Stimulated activated CD8-positive, alpha-beta memory T cell treated with anti-CD3 and anti-CD28 coated beads, Interleukin-7, amount 100 ng/mL, for 48 hours (primary cell): ENCODE measurements at places on chromosomes 16 and 17.

DNA sequence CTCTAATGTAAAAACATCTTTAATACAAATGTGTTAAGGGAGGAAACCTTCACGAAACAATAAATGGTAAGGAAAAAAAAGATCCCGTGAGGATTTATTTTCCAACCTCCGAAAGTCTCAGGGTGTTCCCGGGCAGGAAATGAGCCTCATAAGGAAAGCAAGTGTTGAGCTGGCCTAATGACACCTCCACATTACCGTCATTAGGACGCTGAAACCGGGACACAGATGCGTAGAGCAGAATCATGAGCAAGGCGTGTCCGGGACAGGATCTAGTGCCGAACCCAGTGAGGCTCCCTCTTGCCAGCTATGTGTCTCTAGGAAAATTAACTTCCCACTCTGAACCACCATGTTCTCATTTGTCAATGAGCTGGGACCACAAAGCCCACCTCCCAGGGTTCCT is 22.7 kb upstream of the CYTH1 start:
- DNase-seq: no peak

- no peak for DNase-seq
These were observed 532 bp downstream of the CNTNAP1 start for GRCh38 chr17:42682722-42683403.

DNA sequence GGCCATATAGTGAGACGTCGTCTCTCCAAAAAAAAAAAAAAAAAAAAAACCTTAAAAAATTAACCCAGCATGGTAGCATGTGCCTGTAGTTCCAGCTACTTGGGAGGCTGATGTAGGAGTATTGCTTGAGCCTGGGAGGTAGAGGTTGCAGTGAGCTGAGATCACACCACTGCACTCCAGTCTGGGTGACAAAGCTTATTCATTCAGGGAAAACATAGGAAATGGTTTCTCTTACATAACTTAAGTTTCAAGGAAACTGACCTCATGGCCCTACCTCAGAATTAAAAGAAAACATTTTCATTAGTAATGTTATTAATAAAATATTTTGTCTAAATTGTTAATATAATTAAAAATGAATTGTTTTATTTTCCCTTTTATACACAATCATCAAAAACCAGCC is 31.4 kb downstream of the COG1 start:
- no peak for DNase-seq

- DNase-seq: no peak
These were observed 5.6 kb upstream of the ULK2 start for GRCh38 chr17:19873346-19873745.

- no peak for DNase-seq
These were observed 5.8 kb upstream of the ZDHHC7 start for GRCh38 chr16:85017151-85017550.

DNA sequence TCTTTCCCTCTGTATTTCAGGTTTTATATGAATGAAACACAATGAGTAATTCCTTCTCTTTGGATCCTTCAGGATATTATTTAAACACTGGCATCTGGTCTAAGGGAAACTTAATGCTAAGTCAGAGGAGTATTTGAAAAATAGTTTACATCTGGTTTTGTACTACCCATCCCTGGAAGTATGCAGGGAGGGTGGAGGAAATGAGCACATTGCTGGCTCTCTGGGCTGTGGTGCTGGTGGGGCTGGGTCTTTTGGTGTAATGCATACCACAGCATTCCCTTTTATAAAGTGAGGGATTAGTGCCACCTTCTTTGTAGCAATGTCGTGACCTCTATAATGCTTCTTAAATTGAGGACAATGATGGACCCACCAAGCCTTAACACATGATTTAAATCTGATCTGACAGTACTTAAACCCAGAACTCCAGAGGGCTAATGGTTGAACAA is 105.5 kb upstream of the AXIN2 start:
- DNase-seq: no peak

DNA sequence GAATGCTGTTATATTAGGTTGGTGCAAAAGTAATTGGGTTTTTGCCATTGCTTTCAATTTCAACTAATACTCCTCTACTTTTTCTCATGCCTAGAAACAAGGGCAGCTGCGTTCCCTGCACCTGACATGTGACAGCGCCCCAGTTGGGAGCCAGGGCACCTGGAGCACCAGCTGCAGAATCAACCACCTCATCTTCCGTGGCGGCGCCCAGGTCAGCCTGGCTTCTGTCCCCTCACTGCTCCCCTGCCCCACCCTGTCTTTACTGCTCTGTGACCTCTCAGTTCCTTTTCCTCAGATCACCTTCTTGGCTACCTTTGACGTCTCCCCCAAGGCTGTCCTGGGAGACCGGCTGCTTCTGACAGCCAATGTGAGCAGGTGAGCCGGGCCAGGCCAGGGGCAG is 16.4 kb upstream of the ITGAD start:
- DNase-seq: no peak

- no peak for DNase-seq
These were observed 93.7 kb downstream of the SDK2 start for GRCh38 chr17:73550556-73550955.

DNA sequence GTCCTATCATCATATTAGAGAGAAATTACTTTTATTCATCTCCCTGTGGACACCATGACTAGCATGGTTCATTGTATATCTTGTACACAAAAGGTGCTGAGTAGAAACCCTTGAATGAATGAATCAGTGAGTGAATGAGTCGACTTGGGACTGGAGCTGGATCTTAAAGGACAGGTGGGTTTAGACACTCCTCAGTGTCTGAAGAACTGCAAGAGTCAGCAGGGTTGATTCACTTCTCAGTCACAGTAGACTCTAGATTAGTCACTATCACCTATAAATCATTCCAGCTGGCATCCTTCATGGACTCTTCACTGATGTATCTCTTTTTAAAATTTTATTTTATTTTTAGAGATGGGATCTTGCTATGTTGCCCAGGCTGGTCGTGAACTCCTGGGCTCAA is 30.1 kb upstream of the PMFBP1 start:
- no peak for DNase-seq

GRCh38 chr16:4514606-4515005 is 24.0 kb downstream of the CDIP1 start:
- no peak for DNase-seq

- no peak for DNase-seq
These were observed 195.8 kb downstream of the SNX29 start for GRCh38 chr16:12172343-12172742.

GRCh38 chr17:71649941-71650350 is 470.9 kb upstream of the SOX9 start:
- no peak for DNase-seq

- DNase-seq: no peak
These were observed 14.2 kb upstream of the IL21R start for GRCh38 chr16:27387724-27388123.

GRCh38 chr16:8565498-8565897 is 24.8 kb downstream of the TMEM114 start:
- no peak for DNase-seq

DNA sequence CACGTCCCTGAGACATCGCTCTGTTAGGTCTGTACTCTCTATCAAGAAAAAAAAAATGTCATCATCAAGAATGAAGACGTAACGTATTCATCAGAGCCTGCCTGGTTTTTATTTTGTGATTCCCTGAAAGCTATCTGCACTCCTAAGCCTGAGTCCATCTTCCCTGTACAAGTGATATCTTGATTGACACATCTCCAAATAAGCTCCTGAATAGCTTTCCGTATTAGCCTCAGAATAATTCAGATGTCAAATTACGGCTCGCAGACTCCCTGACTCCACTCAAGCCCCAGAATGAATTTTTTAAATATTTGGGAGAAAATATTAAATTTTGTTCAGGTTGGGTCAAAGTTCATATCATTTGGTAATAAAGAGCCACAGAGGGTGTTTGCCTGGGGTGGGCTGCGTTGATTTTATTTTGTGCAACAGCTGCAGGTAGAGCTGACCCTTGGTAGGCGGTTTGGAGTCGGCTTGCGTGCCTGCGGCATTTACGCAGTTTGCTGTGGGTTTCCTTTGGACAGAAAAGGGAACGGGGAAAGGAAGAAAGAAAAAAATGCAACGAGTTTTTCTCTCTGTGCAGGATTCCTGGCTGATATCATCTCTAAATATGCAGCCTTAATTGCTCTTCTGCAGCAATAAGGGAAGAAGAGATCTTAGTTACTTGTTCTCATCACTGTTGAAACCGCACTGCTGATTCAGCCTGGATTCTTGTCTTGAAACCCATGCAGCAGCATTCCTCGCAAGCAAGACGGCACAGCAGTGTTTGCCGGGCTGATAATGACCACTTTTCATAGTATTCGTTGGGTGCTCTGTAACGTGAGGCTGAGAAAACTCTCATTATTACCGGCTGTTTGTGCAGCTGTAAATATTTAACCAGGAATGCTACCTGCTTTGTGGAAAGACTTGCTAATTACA is 114.7 kb downstream of the IRX3 start:
- no peak for DNase-seq

GRCh38 chr16:35744726-35745125 is 2285.3 kb downstream of the TP53TG3F start:
- DNase-seq: no peak

DNA sequence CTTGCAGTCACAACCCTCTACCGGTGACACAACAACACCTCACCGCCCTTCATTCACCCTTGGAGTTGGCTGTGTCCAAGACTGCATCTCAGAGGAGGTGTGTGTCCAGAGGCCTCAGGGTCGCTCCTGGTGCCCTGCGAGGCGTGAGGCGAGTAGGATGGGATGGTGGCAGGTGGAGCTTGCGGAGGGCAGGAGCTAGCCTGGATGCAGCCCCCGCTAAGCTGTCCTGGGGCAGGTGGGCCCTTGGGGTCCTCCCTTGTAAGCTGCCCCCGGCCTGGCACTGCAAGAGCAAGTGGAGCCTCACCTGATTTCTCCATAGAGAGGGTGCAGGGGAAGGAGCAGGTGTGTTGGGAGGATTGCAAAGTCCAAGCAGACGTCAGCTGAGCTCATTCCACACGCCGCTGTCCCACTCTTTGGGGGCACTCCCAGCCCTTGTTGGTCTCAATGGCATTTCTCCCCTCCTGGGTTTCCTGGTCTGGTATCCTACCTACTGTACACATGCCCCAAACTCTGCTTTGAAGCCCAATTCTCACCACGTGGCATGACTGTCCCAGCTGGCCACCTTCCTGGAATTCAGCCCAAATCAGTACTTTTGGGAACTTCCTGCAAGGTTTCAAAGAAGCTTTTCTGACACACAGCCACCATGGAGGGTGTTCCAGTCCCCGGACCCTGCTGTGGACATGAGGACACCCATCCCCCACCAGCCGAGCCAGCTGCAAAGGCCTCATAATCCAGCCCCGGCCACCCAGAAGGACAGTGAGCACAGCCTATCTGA is 18.1 kb upstream of the ICAM2 start:
- DNase-seq: no peak

GRCh38 chr17:79650283-79650682 is 39.4 kb upstream of the RBFOX3 start:
- no peak for DNase-seq

- DNase-seq: no peak
These were observed 1.6 kb upstream of the ODF4 start for GRCh38 chr17:8337802-8338752.

GRCh38 chr16:53087101-53087500 is 32.3 kb downstream of the CHD9 start:
- DNase-seq: no peak

DNA sequence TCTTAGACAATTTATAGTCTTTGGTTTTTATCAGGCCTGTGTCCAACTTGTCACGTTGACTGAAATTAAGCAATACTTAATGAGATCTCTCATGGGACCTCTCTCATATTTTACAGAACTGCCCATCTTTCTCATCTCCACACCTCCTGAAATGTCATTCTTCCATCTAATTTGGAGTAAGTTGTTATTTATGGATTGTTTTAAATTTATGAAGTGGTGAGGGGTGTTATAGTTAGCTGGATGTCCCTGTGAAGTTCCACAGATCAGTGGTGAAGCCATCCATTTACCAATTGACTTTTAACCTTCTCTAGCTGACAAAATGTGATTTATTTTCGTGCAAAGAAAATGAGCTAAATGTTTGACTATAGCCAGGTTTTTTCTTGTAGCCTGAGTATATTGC is 824.9 kb downstream of the KCNJ2 start:
- DNase-seq: no peak

DNA sequence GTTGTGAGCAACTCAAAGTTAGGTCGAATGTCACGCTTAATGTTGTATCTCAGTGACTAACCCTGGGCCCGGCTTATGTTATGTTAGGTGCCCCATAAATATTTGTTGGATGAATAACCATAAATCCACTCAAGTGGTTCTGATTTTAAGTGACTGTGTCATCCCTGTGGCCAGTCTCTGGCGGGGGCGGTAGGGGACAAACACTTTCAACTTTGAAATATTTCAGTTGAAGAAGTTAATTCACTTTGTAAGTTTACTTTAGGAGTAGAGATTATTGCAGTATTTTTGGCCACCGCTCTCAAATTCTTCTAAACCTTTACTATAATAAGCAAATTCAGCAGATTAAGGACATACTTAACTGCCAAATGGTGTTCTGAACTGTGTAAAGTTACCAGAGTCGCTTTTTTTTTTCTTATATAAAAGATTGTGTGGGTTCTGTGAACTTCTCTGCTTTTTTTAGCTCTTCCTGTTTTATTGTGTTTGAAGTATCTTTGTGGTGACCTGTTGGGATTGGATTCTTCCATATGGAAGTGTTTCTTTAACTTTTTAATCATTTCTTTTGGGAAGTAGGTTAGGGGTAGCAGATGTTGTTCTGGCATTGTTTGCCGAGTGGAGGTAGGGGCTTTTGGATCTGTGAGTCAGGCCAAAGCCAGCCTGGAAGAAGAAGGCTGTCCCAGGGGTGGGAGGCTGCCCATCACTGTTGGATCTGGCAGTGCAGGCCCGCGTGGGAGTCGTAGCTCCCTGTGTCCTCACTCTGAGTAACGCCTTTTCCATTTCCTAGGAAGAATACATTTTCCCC is 61.4 kb upstream of the TBX2 start:
- no peak for DNase-seq

DNA sequence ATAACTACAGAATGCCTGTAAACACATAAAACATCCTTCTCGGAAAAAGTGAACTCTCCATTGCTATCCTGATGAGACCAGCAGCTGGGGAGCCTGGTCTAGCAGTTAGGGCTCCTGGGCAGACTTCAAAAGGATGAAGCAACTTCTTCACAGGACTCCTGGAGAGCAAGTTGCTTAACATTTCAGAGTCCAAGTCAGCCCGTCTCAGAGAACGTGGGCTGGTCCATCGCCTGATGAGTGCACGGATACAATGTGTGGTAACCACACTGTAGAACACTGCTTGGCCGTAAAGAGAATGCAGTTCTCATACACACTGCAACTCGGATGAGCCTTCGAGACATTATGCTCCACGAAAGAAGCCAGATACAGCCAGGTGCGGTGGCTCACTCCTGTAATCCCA is 52.7 kb downstream of the TMEM235 start:
- DNase-seq: no peak

GRCh38 chr17:30360086-30360808 is 18.5 kb upstream of the CPD start:
- DNase-seq: no peak

GRCh38 chr16:73058616-73059409 is 10.9 kb upstream of the ZFHX3 start:
- no peak for DNase-seq

DNA sequence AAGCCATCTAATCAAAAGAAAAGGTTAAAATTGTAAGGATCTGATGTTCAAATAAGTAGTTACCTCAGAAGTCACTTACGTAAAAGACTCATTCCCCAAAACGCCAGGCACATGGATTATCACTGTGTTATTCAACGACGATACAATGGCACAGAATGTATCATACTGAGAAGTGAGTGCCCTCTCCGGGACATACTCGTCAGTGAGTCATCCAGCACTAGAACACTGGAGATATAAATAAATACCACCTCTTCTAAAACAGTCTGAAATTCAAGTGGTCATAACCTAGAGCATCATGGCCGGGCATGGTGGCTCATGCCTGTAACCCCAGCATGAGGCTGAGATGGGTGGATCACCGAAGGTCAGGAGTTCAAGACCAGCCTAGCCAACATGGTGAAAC is 24.9 kb downstream of the USP31 start:
- no peak for DNase-seq

- DNase-seq: no peak
These were observed 60.4 kb downstream of the PIPOX start for GRCh38 chr17:29103341-29103740.
